ENCODE measurements at places on chromosomes 4 and X.

- DNase-seq: no peak
Measured at GRCh38 chr4:107349266-107349665, 313.2 kb upstream of the DKK2 start.

DNA sequence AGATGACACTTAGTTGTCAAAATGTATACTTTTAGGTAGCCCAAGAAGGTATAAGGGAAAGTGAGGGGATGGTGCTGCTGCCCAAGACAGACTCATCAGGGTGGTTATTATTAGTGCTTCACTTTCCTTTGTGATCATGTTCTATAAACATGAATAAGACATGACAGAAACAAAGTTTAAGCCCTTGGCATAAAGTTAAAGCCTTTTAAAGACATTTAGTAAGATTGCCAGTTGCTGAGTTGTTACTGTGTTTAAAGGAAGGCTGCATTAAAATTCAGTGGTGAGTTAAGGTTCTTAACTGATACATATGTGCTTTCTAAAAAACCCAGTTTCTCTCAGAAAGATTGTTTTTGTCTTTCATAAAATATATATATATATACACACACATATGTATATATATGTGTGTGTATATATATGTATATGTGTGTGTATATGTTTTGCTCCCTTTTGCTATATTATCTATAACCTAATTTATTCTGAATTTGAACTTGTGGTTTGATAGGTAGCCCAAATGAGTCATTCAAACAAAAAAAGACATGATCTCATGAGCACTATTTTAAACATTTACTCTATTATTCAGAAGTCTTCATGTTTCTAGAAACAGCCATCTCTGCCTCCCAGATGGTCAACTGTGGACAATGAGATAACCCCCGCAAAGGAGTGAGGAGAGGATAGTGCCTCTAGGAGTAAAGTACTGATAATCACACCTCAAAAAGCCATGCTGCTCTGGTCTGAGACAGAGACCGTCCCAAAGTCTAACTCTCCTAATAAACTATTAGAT is 98.1 kb upstream of the OTUD4 start:
- no peak for DNase-seq

GRCh38 chrX:37470711-37471110 is 100.8 kb upstream of the LANCL3 start:
- no peak for DNase-seq

- no peak for DNase-seq
Measured at GRCh38 chr4:14787894-14788293, 214.4 kb upstream of the CPEB2 start.

DNA sequence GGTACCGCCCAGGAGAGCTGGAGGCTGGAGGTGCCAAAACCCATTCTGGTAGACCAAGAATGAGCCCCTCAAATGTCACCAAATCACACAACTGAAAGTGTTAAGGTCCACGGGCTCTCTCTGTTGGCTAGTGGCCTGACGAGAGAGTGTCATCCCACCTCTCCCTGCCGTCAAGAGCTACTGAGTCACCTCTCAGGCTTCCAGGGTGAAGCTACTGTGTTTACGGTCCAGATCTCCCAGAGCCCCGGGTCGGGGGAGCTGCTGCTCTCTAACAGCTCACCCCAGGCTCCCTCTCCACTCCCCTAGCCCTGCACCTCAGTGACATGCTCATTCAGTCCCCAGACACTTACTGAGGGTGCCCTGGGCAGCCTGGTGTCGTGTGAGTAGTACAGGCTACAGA is 59.2 kb downstream of the ADGRG2 start:
- no peak for DNase-seq

- no peak for DNase-seq
Measured at GRCh38 chr4:15783676-15784075, 5.5 kb downstream of the CD38 start.

GRCh38 chrX:103066606-103067005 is 2.6 kb upstream of the BEX1 start:
- DNase-seq: no peak

GRCh38 chr4:185839194-185839712 is 27.3 kb upstream of the SORBS2 start:
- DNase-seq: no peak

- no peak for DNase-seq
Measured at GRCh38 chr4:119629142-119629471, 503 bp upstream of the PDE5A start.

- DNase-seq: no peak
Measured at GRCh38 chr4:145703850-145704497, 24.0 kb downstream of the C4orf51 start.

DNA sequence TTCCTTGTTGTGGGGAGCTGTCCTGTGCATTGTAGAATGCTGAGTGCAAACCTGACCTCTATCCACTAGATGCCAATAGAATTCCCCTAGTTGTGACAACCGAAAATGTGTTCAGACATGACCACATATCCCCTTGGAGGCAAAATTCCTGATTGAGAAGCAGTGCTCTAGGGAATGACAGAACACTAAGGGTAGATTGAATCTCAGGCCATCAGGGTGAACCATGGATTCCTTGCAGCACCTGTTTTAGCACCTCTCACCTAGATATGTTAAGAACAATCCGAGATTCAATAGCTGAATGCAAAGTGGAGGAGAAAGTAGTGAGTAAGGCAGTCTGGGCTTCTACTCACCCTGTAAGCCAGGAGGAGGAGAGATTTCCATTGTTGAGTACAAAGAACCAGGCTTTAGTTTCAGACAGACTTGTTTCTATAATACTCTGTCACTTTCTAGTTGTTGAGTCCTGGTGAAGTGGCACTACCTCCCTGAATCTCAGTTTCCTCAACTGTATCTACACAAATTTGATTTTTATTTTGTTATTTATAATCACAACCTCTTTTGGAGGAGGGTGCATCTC is 111.0 kb upstream of the RAP2C start:
- no peak for DNase-seq

GRCh38 chr4:184289179-184289535 is 71.5 kb upstream of the ENPP6 start:
- no peak for DNase-seq

DNA sequence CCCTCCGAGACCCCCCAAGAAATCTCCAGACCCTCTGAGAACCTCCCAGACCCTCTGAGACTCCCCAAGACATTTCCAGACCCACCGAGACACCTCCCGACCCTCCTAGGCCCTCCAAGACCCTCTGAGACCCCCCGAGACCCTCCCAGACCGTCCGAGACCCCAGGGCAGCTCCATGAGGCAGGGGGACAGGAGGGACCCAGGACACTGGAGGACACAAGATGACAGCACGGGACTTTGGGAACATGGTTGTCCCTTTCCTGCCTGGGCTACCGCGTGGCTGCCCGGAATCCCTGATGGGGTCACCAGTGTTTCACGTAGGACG is 10.3 kb downstream of the CTBP1 start:
- DNase-seq: no peak

DNA sequence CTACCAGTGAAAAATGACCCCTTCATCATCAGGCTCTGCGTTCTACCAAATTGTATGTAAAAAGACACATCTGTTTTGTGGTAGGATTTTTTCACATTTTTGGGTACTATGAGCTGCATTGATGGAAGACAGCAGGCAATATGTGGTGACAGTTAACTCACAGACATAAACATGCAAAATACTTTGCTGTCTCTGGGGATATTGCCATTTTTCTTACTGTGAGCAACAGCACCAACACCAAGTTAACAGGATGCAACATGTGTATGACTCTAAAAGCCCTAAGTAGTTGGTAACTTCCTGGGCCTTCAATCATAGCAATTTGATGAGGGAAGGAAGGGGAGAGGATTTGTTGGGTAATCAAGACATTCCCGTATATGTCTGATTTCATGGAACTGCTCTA is 56.4 kb upstream of the DRP2 start:
- no peak for DNase-seq

DNA sequence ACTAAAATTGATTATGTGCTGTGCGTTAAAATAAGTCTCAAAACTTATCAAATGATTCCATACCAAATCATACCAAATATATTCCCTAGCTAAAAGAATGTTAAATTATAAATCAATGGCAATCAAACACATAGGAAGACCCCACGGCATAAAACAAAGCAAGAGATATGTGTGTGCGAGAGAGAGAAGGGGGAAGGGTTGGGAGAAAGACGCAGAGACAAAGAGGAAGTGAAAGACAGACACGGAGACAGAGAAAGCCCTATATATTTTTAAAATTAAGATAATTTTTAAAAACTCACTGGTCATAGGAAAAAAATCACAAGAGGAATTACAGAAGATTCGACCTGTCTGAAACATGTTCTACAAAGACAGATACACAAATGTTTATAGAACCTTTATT is 371.4 kb downstream of the NLGN4X start:
- DNase-seq: no peak

DNA sequence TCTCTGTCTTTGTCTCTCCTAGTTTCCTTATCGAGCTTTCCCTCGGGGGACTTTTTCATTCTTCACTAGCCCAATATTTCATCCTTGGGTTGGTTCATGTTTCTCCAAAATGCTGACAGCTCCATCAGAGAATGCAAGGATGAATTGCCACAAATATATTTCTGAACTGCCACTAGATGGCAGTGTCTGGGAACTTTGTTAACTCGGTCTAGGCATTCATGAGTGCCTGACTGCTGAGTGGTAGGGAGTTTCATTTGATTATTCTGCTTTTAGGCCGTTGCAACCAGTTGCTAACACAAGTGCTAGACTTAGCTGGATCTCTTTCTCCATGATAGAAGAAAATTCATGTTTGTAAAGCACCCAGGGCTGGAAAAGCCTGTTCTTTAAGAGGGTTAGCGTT is 73.5 kb upstream of the RAP2C start:
- no peak for DNase-seq

GRCh38 chr4:81466841-81467671 is 4.7 kb downstream of the RASGEF1B start:
- DNase-seq: peak; percentile 60

GRCh38 chr4:72935462-72935861 is 134.1 kb downstream of the COX18 start:
- DNase-seq: no peak

- DNase-seq: no peak
Measured at GRCh38 chr4:68434277-68434676, 13.0 kb upstream of the TMPRSS11E start.
